Cortex of kidney (tissue), 1 donor: ENCODE measurements at places on chromosomes 5 and 9.

GRCh38 chr9:130728721-130729120 lies 35.1 kb downstream of the EXOSC2 start:
- no peak for DNase-seq

DNA sequence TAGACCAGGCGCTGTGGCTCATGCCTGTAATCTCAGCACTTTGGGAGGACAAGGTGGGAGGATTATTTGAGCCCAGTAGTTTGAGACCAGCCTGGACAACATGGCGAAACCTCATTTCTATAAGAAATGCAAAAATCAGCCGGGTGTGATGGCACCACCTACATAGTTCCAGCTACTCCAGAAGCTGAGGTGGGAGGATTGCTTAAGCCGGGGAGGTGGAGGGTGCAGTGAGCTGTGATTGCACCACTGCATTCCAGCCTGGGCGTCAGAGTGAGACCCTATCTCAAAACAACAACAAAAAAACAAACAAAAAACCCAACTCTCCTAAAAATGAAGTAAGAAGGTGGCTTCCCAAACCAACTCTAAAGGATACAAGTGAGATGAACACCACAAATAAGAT lies 23.0 kb downstream of the IARS1 start:
- DNase-seq: no peak

DNA sequence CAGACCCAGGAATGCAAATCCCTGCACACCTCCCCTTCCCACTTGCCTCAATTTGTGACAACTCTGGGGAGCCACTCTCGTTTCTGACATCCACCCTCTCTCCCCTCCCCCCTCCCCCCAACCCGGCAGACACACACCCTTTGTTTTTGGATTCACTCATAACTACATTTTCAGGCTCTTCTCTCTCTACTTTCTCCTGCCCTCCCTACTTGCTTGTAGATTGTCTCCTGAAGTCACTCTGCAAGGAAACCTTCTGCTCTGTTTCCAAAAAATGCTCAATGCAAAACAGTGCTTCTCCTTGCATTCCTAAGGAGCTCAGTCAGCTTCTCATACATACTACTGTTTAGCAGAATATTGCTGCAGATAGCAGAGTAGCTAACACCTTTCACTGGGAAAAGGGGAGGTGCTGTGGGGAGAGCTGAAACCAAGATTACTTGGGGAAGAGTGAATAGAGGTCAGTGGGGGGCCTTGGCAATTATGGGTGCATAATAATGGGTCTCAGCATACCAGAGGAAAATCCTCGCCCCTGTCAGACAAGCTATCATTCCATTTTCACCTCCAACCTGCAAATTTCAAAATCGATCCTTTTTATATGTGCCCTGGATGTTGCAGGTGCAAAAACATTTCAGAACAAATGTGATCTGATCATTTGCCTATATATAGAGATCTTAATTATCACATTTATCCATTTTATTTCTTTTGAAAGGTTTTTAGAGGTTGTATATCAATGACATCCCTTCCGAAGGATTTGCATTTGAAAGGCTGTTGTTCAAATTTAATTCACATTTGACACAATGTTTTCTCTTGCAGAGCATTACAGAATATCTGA lies 1860.7 kb upstream of the WWC1 start:
- no peak for DNase-seq

GRCh38 chr5:150311015-150311692 lies 8.4 kb upstream of the ARSI start:
- DNase-seq: no peak

DNA sequence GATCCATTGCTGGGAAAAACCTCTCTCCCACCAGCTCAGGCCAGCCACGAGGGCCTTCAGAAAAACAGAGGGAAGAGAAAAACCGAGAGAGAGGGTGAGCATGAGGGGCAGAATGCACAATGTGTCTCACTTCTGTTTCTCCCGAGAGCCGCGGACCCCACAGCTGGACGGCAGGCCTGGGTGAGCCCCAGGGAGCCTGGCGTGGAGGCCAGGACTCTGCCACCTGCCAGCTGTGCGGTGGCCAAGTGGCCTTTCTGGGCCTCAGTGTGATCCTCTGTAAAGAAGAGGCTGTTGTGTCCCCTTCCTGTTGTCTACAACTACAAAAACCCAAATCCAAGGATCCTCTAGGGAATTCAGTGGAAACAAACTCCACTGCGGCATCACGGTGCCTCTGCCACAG lies 179.3 kb downstream of the PAX5 start:
- no peak for DNase-seq

- DNase-seq: no peak
Observed at GRCh38 chr5:1005249-1005851, 3.3 kb upstream of the NKD2 start.

DNA sequence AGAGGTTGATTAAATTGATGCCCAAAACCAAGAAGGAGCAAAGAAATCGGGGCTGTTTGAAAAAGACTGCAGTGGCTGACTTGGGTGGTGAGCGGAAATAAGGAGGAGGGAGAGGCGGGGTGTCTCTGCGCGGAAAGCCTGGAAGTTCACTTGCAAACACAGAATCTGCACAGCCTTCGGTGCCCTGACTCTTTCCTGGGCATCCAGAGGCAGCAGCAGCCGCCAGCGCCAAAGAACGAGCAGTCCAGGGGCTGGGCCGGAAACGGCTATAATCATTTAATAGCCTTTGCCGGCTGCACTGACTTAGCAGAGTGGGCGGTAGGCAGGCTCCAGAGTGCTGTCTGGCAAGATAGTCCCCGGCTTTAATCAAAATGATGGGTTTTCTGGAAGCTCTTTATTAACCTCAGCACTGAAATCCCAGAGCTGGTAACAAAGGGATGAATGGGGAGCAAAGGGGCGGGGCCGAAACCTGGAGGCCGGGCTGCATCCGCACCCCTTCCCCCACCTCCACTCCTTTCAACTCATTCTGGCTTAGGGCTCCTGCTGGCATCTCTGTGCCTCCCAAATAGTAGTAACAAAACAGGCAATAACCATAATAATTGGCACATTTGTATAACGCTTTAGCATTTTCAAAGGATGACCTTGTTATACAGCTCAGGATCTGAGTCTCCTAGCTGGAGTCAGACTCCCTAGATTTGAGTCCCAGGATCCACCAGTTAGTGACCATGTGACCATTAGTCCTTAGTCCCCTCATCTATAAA lies 35.7 kb downstream of the PCDHAC2 start:
- no peak for DNase-seq

- DNase-seq: no peak
Observed at GRCh38 chr9:131178382-131178781, 53.0 kb downstream of the NUP214 start.
